ENCODE measurements at places on chromosomes 4 and X. TPM values are rescaled to one million over a fixed set of nuclear protein-coding genes. Genes with fewer than 3 reads are reported as not detected.

The TGIF2LX gene
- total RNA-seq, result 0.98 TPM

The S100P gene
- not detected for total RNA-seq

The ETDA gene
- not detected for total RNA-seq

The PCDH19 gene
- not detected for total RNA-seq

The CPZ gene
- 3.1 TPM for total RNA-seq

The CXCL1 gene
- total RNA-seq, result not detected

The GLOD5 gene
- total RNA-seq, result not detected

The RS1 gene
- total RNA-seq, result not detected

The MAGEA9B gene
- not detected for total RNA-seq

The MAOB gene
- not detected for total RNA-seq

The STK32B gene
- 0.10 TPM for total RNA-seq

The CT45A10 gene
- total RNA-seq, result not detected

The TSPAN7 gene
- 1.1 TPM for total RNA-seq

The UGT2B11 gene
- total RNA-seq, result not detected

The CACNA1F gene
- total RNA-seq, result not detected

The CNKSR2 gene
- total RNA-seq, result not detected

The HCCS gene
- total RNA-seq, result 59.6 TPM

The PCDH11X gene
- not detected for total RNA-seq

The HPGD gene
- total RNA-seq, result 1.3 TPM

The GC gene
- not detected for total RNA-seq

The HPF1 gene
- total RNA-seq, result 81.8 TPM

The TRIM75 gene
- not detected for total RNA-seq

The PRDM5 gene
- 14.6 TPM for total RNA-seq

The GABRB1 gene
- total RNA-seq, result 1.7 TPM

The USP27X gene
- total RNA-seq, result 1.6 TPM

The NHS gene
- total RNA-seq, result 3.0 TPM

The LDB2 gene
- total RNA-seq, result not detected

The ASB12 gene
- total RNA-seq, result not detected

All from A172 (cell line).